ENCODE measurements at places on chromosomes 2 and 18. TPM values are rescaled to one million over a fixed set of nuclear protein-coding genes. Genes with fewer than 3 reads are reported as not detected.

The MC5R gene
- total RNA-seq, result not detected

- no peak for DNase-seq
Measured at GRCh38 chr18:71936744-71937143, 607.4 kb downstream of the CBLN2 start.

DNA sequence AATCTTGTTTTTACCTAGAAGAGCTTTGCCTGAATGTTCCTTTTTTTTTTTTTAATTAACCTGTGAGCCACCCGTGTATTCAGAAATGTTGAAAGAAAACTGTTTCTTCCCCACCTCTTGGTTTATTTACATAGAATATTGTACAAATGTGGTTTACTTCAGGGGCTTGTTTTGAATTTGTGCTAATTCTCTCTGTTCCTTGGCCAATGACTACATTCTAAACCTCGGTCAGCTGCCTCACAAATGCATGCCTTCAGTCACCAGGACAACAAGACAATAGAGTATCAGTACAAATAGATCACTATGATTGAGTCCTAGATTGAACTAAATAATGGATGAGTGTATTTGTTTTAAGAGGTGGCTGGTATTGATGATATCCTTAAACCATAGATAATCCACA, 36.0 kb downstream of the AGFG1 start:
- no peak for DNase-seq

GRCh38 chr2:68094111-68094510, 31.3 kb upstream of the C1D start:
- no peak for DNase-seq

- no peak for DNase-seq
Measured at GRCh38 chr18:35949090-35949489, 23.4 kb upstream of the RMP24 start.

GRCh38 chr2:27545348-27546141, 37.3 kb upstream of the ZNF512 start:
- no peak for DNase-seq

All from Right ventricle myocardium superior (tissue), 1 donor.